ENCODE measurements at places on chromosomes 3 and 15.

DNA sequence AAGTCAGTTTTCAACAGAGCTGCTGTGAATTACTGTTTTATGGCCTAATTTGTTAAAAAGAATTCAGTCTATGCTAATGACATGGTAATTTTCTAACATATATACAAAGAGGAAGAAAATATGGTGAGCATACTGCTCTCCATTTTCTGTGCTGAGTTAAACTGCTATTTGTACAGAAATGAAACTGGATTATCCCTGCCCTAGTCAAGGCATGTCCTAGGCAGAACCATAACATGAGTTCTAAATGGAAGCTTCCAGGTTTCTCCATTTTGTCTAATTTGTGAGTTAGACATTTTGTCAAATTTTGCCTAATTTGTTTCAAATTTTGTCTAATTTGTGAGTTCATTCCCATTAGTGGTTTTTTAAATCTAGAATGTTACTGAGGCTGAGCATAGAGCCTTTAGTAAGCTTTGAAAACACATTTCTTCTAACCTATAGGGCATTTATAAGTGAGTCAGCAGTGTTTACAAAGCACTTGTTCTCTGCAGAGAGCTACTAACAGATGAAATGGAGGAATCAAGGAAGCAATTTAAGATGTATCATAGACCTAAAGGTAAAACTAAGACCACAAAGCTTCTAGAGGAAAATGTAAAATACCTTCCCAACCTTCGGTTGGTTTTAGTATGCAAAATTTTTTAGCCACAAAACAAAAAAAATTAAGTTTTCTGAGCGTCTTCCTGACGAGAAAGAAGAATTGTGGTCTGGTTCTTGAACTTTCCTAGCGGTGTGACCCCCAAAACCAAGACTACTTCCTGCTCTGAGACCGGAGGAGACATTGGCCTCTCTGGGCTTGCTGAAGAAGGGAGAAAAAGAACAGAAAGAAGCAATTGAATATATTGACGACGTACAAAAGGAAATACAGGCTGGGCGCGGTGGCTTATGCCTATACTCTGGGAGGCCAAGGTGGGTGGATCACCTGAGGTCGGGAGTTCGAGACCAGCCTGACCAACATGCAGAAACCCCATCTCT is 9.8 kb downstream of the P2RY14 start:
- no peak for DNase-seq

DNA sequence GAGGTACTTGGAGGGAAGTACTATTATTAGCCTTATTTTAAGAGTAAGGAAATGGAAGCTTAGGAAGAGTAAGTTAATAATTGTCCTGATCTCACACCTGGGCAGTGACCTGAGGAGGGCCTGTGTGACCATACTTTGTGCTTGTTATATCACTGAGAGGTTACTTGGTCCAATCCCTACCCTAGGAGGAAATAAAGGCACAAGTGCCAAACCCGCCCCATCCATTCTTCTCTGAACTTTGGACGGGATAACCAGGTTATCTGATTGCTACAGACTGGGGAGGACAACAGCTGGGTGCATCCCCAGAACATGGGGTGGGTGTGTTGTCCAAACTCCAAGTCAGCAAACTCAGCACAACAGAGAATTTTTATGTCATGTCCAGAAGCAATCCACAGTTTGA is 77.7 kb upstream of the NR2E3 start:
- no peak for DNase-seq

GRCh38 chr15:89554247-89554646 is 21.0 kb upstream of the TICRR start:
- no peak for DNase-seq

GRCh38 chr3:72263223-72263990 is 478.5 kb upstream of the PROK2 start:
- DNase-seq: no peak

DNA sequence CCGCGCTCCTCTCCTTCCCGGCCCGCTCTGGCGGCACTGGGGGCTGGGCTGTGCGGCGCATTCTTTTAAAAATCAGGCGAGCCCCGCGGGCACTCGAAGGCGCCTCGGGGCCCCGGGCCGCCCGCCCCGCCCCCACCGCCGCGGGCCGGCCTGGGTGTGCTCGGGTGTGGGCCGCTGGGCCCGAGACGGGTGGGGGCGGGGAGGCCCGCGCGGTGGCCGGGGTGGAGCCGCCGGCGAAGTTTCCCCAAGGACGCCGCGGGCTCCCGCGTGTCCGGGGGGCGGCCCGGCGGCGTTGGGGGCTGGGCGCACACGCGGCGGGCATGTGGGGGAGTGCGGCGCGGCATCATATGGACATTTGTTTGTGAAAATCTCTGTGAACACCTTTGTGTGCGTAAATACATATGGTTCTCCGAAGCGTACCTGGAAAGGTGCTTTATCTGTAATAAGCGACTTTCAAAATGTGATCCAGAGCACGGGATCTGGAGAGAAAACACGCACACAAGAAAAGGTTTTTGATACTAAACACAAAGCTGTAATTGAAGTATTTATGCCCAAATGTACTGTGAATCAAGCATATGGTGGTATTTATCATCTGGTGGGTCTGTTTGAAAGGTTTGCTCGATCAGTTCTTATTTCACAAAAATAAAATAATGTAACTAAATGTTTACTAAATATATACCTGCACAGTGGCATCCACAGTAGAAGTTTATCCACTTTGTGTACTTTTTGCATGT is 612 bp upstream of the TBL1XR1 start:
- peak; percentile 26 for DNase-seq

- no peak for DNase-seq
Measured at GRCh38 chr3:137081711-137082110, 123.9 kb downstream of the IL20RB start.

- DNase-seq: no peak
Measured at GRCh38 chr3:71587958-71588357, 4.4 kb upstream of the FOXP1 start.

- DNase-seq: no peak
Measured at GRCh38 chr3:186492385-186492984, 51.7 kb downstream of the CRYGS start.
